ENCODE measurements at places on chromosomes 3 and 15. TPM values are rescaled to one million over a fixed set of nuclear protein-coding genes. Genes with fewer than 3 reads are reported as not detected.
A peak's percentile ranks its signal among the peaks of the same experiment; 100 is the strongest.

DNA sequence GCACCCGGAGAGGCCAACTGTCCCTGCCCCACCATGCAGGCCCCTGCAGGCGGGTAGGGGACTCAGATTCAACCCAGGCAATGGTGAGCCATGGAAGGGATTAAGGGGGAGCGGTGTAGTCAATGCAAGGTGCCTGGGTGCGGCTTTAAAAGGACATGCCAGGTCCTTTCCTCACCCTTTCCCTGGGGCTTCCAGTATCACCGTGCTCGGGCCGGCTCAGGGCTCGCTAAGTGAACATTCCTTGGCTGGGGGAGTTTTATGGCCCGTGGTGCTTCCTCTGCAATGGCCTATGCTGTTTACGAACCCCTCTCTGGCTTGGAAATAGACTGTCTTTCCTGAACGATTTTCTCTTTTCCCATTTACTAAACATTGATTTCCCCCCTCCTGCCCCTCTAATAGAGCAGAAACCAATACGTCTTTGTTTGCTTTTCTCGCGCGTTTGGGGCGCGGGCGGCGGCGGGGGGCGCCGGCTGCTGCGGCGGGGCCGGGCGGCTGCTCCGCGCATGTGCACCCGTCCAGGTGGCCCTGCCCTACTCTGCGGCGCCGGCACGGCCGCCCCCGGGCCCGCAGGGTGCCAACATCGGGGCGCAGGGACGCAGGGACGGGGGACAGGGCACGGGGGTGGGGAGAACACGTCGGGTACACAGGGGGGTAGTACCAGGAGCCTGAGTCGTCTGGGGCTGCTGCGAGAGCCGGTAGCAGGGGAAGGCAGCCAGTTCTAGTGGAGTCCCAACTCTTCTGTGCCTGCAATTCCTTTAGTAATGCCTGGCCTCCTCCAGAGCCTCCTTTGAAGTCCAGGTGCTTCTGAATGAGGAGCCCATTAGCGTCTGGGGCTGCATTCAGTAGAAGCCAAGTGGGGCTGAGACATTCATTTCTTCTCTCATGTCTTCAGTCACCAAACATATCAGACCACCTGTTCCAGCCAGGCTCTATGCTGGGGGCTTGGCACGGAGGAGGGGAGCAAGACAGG is 26.9 kb upstream of the CACNA2D2 start:
- DNase-seq = no peak

GRCh38 chr3:175018946-175019727 is 160.0 kb downstream of the NAALADL2 start:
- DNase-seq = no peak

DNA sequence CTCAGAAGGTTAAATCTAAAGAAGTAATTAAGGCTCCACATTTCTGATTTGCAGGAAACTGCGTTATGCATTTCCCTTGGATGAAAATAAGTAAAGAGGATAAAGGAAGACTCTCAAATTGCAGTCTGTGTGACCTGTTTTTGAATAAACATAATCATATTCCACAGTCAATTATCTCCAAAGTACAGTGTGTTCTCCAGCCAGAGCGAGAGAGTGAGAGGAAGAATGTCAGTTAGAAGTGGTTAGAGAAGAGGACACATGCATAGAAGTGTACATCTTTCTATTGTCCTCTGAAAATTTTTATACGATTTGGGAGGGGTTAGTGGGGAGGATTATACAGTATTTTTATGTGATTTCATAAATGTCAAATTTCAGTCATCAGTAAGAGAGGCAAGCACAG is 487.1 kb downstream of the LPP start:
- no peak for DNase-seq

- peak; percentile 78 for DNase-seq
Observed at GRCh38 chr15:63056829-63057228, 14.3 kb downstream of the TPM1 start.

Gene ZPLD1
- total RNA-seq = under 0.01 TPM

- peak; percentile 39 for DNase-seq
Observed at GRCh38 chr15:38843736-38844590, 279.3 kb upstream of the RASGRP1 start.

GRCh38 chr15:38699633-38700230 is 135.1 kb upstream of the RASGRP1 start:
- DNase-seq = peak; percentile 63

Gene ROBO2
- total RNA-seq = 7.2 TPM

Gene ITIH1
- total RNA-seq = 0.22 TPM

Gene SMCO1
- 1.6 TPM for total RNA-seq

Gene AMOTL2
- 52.6 TPM for total RNA-seq

Gene EDEM1
- total RNA-seq = 6.6 TPM

GRCh38 chr3:88824666-88825564 is 282.5 kb upstream of the EPHA3 start:
- DNase-seq = no peak

Gene TIGIT
- total RNA-seq = 0.09 TPM

DNA sequence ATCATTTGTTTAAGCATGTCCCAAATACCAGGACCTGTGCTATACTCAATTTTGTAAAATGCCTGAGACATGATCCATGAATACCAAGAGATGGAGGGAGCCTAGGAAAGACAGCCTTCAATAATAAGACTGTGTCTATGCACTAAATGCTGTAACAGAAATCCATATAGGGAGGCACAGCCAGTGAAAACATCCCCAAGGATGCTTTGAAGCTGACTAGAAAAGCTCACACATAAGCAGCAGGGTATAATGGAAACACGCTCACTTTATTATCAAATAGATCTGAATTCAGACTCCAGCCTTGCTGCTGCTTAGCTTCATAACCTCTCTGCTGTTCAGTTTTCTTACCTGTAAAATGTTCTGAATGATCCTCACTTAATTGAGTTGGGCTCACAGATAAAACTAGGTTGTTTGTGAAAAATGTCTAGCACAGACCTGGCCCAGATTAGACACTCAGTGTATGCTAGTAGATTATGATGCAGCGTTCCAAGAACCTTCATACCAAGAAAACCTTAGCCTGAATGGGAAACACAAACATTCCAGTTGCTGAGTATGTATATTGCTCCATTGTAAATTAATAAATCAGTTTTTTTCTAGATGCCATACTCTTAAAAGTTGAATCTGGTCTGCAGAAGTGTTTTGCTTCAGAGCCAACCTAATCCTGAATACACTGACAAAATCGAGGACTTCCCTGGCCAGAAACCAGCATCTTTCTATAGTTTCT is 3.8 kb upstream of the LARP6 start:
- peak; percentile 66 for DNase-seq

- no peak for DNase-seq
Observed at GRCh38 chr3:57815036-57815435, 58.9 kb downstream of the SLMAP start.

DNA sequence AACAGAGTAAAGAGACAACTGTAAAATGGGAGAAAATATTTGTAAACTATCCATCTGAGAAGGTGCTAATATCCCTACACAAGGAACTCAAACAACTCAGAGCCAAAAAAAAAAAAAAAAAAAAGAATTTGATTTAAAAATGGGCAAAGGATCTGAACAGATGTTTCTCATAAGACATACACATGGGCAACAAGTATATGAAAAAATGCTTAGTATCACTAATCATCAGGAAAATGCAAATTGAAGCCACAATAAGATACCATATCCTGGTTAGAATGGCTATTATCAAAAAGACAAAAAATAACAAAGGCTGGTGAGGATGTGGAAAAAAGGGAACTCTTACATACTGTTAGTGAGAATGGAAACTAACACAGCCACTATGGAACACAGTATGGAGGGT is 36.2 kb downstream of the TXNRD3 start:
- DNase-seq = no peak

Gene CCR9
- total RNA-seq = 0.09 TPM

DNA sequence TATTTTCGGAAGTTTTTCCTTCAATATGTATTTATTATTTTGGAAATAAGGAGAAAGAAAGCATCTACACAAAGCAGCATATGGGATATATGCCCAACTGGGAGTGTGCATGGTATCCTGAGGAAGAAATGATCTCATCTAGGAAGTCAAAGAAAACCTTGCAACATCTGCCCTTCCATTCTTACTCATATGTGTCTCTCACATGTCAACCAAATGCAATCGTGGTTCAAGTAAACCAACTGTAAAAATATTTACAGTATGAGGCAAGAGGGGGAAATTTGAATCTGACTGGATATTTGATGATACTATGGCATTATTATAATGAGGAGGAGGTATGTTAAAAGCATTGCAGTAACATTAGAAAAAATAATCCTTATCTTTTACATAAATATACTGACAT is 3.2 kb upstream of the SCG3 start:
- DNase-seq = no peak

Measured in muscle of leg (tissue), 16 donors.